ENCODE measurements at places on chromosomes 5 and 9.

DNA sequence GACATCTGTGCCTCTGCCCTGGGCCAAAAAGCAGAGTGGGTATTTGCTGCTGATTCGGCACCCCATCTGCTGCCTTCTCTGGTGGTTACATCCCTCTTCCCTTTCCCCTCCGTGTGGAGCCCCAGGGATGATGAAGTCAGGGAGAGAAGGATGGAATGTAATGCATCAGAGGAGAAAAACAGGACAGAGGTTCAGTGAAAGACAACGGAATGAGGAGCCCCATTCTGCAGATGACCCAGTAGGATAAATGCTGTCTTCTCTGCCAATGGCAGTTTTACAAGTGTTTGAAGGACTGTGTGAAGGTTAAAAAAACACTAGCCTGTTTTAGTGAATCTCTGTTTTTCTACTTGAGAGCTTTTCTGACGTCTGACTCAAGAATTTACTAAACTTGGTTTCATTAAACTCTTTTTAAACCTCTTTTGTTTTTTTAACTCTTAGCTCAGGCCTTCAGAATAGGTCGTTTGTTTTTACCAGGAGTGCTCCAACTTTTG lies 86.3 kb downstream of the NLN start:
- no peak for DNase-seq

- DNase-seq: no peak
These were observed 122.3 kb downstream of the SPATA31D1 start for GRCh38 chr9:82110881-82111280.

- no peak for DNase-seq
These were observed 36.5 kb upstream of the SH3PXD2B start for GRCh38 chr5:172490514-172491461.

GRCh38 chr5:131863700-131864099 lies 66.9 kb upstream of the FNIP1 start:
- no peak for DNase-seq

DNA sequence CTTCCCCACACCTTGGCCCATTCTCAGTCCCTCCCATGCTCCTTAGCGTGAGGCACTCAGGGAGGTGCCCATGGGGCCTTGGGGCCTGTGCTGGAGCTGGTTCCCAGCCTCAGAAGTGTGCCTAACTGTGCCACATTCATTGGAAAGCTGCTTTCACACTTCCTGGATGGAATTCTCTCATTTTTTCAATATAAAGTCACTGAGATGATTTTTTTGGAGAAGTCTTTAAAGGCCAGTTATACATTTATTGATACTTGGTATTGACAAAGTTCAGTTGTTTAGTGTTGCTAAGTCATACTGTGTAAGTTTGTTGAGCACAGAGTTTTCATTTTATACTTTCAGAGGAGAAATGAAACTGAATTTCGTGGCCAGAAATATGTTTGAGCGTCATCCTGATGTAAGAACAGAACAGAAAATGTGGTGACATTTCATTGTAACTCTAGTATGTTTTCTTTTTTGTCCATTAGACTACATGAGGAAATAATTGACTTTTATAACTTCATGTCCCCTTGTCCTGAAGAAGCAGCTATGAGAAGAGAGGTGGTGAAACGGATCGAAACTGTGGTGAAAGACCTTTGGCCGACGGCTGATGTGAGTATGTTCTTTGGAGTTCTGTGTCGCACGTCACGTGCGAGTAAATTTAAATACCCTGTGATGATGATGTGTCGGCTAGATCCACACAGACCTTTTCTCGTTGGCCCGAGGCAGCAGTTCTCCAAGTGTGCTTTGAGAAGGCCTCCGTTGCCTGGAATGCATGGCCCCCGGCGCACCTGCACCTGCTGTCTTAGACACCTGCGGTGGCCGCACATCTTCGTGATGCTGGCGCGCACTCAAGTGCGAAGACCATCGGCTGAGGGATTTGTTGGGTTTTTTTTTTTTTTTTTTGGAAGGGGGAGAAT lies 24.1 kb downstream of the TENT4A start:
- peak; percentile 57 for DNase-seq

DNA sequence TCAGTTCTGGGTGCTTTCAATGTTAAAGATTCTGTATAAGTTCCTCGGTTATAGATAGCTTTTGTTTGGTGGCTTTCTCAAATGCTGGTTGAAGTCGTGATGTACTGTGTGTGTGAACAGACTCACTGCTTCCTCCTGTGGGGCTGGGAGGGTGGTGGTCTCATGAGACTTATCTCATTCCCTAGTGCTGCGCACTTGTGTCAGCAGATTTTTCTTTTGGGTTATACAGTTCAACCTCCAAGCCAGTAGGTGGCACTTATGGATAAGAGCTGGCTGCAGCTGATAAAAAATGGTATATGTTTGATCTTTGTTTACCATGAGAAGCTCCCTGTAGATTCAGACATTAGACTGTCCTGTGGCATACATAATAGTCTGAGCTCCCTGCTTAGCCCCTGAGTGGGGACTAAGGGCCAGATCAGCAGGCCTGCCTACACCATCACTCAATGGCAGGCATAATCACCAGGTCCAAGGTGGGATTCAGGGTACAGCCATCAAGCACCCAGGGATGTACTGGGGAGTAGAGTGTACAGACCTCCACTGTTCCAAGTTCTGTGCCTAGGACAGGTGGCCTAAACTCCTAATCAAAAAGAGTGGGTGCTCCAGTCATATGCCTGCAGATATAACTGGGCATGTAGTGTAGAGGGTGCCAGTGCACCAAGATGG lies 174.2 kb downstream of the OXCT1 start:
- peak; percentile 4 for DNase-seq

GRCh38 chr5:145752947-145753346 lies 82.2 kb downstream of the PRELID2 start:
- DNase-seq: no peak

GRCh38 chr5:32708949-32709348 lies 2.2 kb upstream of the NPR3 start:
- no peak for DNase-seq

DNA sequence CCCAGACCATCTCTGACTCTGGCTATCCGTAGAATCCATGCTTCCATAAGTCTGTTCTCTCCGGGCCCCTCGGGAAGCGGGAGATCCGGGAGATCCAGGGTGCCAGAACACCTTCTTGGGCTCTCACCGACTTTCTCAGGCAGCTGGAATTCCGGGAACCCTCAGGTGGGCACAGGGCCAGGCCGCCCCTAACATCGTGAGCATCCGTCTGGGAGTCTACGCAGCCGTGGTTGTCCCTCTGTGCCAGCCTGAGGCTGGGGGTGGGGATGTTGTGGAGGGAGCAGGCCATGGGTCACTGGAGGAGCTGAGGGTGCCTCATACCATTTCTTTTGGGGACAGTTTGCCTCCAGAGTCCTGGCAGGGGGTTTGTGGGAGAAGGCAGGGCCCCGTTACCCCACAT lies 92.3 kb upstream of the COL5A1 start:
- DNase-seq: no peak

GRCh38 chr9:89536145-89536574 lies 38.2 kb upstream of the SEMA4D start:
- peak; percentile 75 for DNase-seq

DNA sequence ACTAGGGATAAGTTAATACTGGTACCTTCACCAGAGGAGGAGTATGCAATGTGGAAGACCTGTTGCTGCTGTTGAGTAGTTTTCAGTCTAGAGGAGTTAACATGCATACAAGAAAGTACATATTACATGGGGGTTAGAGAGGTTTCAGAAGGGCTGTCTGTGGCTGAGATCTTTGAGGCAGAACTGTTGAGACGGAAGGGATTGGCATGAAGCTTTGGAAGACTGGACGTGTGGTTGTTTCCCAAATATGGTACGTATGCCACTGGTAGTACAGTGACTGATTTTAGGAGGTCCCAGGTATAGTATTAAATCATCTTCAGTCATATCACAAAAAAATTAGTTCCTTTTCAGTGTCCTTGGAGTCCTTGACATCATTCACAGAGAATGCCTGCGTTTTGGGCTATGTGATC lies 17.6 kb downstream of the TNFAIP8 start:
- no peak for DNase-seq

DNA sequence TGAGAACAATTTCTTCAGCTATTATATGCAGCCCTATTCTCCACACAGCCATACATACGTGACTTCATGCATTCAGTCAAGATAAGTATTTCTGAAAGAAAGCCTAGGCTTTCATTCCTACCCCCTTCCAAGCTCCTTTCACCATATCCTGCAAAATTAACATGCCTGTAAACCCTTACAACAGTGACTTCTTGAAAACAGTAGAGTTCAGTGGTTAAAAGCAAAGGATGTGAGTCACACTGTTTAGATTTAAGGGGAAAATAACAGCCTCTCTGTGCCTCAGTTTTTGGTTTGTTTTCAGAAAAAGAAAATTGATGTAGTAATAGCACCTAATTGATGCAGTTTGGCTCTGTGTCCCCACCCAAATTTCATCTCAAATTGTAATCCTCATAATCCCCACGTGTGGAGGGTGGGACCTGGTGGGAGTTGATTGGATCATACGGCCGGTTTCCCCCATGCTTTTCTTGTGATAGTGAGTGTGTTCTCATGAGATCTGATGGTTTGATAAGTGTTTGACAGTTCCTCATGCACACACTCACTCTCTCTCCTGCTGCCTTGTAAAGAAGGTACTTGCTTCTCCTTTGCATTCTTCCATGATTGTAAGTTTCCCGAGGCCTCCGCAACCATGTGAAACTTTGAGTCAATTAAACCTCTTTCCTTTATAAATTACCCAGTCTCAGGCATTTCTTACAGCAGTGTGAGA lies 264.8 kb downstream of the CETN3 start:
- no peak for DNase-seq

GRCh38 chr9:114681594-114682332 lies at the start of gene TEX48:
Gene TEX48 (minus strand): TSS chr9:114682192. CDS start chr9:114671723, 10,469 bp downstream.
- DNase-seq: peak; percentile 89

- no peak for DNase-seq
These were observed 67.5 kb downstream of the F2RL2 start for GRCh38 chr5:76555717-76556116.

DNA sequence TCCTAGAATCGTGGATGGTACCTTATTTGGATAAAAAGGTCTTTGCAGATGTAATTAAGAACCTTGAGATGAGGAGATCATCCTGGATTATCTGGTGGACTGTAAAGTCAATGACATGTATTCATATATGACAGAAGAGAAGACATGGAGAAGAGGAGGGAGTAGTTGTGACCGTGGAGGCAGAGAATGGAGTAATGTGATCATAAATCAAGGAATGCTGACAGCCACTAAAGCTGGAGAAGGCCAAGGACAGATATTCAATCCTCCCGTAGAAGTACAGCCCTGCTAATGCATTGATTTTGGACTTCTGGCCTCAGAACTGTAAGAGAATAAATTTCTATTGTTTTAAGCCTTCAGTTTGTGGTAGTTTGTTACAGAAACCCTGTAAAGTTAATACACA lies 18.7 kb upstream of the TMEM161B start:
- DNase-seq: no peak

- peak; percentile 39 for DNase-seq
These were observed 21.9 kb upstream of the VDAC1 start for GRCh38 chr5:134026521-134027287.

- no peak for DNase-seq
These were observed 90.2 kb upstream of the FAM174A start for GRCh38 chr5:100444961-100445360.

GRCh38 chr9:17342696-17343095 lies 207.9 kb downstream of the CNTLN start:
- DNase-seq: no peak

- DNase-seq: peak; percentile 86
These were observed 128.0 kb upstream of the IL12B start for GRCh38 chr5:159458217-159458711.

- DNase-seq: no peak
These were observed 898 bp downstream of the CAMSAP1 start for GRCh38 chr9:135906291-135907005.

- no peak for DNase-seq
These were observed 19.8 kb upstream of the HEXB start for GRCh38 chr5:74665273-74665672.

GRCh38 chr5:112846556-112846955 lies 14.5 kb upstream of the SRP19 start:
- DNase-seq: no peak

DNA sequence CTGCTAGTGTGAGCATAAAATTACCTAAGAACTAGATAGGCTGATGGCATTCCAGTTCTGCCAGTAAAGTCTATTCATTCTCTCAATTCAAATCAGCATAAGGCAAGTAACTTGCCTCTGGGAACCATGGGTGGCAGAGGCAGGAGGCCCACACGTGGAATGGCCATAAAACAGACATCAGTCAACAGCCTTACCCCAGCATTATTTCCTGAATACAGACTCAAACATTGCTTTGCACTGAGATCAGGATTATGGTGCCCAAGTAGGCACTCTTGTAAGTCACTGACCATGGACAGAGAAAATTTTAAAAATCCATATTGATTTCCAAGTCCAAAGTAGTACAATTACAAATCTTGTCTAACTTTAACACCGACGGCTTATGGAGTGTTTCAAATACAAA lies 157.7 kb downstream of the NR2F1-AS1 start:
- DNase-seq: no peak

- DNase-seq: no peak
These were observed 212.4 kb downstream of the HSD17B3 start for GRCh38 chr9:96089452-96090085.

DNA sequence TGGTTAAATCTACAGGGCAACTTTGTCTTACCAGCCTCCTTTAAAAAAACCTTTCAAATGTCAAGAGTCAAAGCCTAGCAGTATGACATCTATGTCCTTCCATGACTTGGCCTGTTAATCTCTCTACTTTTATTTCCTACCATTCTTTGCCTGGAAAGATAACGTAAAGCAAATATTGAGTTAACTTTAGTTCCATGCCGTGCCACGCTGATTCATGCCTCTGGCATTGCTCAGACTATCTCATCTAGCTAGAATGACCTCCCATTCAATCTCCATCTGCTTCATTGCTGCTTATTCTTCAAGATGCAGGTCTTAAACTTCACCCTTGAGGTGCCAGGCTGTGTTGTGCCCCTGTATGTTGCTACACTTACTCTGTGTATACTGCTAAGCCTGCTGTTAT lies 729.8 kb downstream of the EFNA5 start:
- DNase-seq: no peak

DNA sequence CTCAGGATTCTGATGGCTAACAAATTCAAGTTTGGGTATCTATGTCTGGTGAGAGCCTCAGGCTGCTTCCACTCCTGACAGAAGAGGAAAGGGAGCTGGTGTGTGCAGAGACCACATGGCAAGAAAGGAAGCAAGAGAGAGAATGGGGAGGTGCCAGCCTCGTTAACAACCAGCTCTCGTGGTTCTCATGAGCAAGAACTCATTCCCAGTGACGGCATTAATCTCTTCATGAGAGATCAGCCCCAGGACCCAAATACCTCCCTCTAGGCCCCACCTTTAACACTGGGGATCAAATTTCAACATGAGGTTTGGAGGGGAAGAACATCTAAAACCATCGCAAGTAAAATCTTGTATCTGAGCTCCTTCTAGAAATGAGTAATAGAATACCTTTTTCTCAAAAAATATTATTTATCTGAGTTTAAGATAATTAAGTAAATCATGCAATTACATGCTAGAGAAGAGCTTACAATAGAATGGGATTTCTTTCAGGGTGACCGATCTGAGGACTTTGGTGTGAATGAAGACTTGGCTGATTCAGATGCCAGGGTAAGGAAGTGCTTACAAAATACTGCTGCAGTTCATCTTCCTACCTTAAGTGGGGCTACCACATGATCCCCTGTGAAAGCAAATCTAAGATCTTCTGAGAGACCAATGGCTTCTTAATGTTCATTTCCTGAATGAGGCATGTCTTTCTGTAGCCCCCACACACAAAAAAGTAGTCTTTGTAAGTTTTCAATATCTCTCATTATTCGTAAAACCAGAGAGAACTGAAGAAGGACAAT lies 11.5 kb downstream of the ANXA1 start:
- no peak for DNase-seq

GRCh38 chr9:93303806-93304573 lies 120.1 kb downstream of the WNK2 start:
- no peak for DNase-seq
